ENCODE measurements at places on chromosomes 3 and 15.

DNA sequence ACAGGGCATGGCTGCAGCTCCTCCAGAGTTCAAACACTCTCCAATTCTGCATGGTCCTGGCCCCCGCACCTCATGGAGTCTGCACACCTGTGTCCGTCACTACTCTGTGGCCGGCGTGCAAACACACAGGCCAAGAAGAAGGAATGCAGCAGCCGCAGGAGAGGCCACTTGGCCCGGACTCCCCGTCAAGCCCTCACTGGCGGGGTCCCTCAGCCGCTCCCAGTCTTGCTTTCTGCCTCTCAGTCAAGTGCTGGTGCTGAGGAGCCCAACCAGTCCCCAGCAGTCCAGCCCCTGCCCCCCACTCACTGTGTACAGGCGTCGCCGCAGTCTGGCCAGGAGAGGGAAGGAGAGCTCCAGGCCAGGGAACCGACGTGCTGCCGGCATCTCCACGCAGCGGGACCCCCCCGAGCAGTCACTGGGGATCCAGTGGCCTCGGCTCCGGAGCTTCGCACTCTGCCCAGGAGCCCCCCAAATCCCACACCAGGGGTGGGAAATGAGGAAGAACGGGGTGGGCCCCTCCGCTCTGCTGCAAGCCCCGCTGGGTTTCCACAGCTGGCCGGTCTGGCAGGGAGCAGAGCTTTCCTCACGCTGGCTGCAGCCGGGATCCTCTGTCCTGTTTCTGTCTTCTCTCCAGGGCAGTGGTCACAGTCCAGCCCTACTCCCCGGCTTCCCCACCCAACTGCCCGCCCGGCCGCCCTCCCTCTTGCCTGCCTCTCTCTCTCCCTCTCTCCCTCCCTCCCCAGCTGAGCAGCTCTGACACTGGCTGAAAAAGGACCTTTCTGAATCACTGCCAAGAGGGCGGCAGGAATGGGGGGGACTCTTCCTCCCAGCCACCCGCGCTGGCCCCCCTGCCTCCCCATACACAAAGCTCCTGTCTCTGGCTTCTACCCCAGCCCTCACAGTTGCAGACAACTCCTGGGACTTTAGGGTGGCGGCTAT lies 16.0 kb downstream of the TNK2 start:
- DNase-seq = peak; percentile 38

GRCh38 chr3:6351752-6352151 lies 509.2 kb upstream of the GRM7 start:
- no peak for DNase-seq

DNA sequence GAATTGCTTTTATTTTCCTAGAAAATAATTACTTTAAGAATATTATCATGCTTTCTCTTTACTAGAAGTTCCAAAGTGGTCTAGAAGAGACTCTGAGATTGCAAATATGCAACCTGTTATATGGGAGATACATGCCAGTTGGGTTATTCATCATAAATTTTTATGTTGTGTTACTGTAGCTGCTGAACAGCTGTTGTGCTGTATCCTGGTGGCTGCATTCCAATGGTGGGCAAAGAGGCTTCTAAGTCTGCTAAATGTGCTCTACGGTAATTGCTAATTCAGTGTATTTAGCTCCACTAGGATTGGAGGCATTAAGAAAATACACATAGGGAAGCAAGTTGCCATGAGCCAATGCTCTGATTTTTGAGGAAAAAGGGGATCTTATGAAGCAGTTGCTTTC lies 409.0 kb downstream of the TUSC7 start:
- no peak for DNase-seq

DNA sequence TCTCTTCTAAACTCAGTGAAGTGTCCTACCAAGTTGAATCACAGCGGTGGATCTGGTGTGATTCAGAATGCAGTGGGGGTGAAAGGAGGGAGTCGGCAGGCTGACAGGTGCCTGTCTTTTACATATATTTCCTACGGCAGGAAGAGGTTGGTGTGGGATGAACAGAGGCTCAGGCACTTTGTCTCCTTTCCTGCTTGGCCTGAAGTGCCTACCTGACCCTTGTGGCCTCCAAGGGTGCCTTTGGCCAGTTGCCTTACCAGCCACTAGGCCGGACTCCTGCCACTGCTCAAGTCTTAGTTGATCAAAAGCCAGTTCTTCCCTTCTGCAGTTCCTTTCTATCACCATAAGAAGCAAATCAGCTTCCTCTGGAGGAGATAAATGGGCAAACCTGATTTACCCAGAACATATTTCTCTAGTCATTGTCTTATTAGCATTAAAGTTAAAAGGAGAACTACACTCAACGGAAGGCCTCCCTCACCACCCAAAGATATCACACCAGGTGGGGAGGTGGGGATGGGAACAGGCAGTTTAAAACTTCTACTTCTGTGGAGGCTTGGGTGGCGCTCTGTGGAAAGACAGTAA lies 52.1 kb downstream of the CRTC3 start:
- DNase-seq = peak; percentile 3

DNA sequence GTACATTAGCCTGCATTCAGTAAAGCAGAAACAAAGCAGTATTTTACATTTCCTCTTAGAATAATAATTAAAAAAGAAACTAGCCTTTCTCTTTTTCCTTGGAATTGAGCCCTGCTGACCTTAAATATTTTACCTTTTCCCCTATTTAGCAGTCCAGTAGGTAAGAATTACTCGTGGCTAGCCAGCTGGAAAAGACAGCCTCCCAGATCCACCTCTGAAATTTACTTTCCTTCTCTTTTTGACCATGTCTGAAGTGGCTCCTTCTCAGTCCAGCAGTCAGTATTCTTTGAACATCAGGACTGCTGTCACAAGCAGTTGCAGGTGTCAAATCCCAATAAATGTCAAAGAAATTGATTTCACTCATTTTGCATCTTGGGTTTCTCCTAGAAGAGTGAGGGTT lies 311.5 kb upstream of the DCBLD2 start:
- DNase-seq = no peak

GRCh38 chr3:20047341-20047779 lies 7.1 kb downstream of the KAT2B start:
- no peak for DNase-seq

DNA sequence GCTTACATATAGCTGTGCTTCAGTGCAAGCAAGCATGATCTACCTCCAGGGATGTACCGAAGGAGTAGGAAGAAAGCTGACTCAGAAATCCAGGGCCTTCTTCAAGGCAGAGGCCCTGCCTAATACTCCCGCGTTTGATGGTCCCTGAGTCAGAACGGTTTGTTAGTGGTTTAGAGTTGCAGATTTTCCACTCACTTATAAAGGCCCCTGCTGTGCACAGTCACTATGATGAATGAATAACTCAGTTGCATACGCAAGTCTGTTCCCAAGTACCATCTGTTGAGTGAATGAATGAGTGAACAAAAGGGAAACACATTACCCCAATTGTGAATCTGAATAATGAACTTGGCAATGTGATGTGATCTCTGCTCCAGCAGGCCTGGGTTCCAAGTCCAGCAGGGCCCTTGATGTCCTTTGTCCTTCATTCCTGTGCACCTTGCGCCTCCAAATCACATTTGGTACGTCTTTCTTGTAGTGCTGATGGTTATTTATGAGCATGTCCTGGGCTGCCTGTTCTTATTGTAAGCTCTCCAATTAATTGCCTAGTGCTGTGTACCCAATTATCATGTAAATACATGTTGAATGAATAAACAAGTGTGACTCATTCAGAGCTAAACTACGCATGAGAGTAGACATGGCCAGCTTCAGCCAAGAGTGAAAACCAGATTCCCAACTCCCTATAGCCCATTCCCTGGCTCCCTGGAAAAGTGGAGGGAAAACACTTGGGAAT lies 85.3 kb upstream of the LIMD1 start:
- peak; percentile 75 for DNase-seq

DNA sequence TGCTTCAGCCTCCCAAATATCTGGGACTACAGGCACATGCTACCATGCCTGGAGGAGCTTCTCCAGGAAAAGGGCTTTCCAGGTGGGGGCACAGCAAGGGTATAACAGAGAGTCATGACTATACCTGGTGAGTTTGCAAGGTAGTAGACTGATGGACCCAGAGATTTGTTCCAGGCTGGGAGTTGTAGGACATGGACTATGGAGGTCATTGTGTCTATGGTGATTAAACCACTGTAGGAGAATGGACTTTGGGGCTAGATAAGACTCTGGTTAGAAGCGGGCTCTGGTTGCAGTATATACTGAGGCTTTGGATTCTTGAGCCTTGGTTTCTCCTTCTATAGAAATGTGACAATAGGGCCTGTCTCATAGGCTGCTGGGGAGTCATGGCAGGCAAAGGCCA lies 104.7 kb downstream of the EPHB1 start:
- DNase-seq = no peak

DNA sequence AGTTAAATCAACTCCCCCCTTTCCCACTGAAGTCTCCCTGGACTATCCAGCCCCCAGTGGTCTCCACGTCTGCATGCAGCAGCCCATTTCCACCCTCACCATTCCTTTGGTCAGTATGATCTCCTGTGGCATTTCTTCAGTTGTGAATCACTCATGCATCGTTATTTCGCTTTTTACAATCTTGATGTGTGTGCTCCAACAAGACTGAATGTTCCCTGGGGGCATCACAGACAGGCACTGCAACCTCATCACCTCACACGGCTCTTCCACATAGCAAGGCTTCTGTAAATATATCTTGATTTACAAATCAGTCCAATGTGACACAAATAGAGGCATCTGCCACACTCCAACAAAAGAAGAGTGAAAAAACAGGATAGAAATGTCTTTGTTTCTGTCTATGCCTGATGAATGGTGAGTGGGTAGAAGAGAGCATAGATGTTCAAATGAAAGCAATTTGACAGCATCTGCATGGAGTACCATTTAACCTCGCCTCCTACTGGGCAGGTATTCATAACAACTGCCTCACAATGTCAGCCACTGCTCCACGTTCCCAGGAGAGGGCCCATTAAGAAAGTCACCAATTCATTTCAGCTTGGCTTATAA lies 5.2 kb downstream of the HEG1 start:
- no peak for DNase-seq

GRCh38 chr3:58441514-58442450 lies 8.2 kb upstream of the PDHB start:
- no peak for DNase-seq

GRCh38 chr15:28942046-28942445 lies 56.3 kb downstream of the APBA2 start:
- DNase-seq = no peak

DNA sequence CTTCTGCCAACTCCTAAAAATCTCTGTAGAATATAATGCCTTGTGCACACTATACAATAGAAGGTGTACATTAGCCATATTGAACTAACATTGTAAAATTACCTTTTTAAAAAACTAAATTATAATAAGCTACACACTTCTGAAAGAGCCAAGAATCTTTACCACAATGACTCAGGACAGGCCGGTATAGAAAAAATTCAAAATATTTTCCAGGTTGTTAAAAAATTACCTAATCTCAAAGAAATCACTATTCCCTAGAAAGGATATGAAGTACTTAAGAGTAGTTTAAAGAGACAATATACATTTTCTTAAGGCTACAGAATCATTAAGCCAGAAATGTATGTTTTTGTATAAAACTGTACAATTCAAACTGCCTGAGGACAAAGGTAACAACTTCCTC lies 48.5 kb downstream of the TJP1 start:
- DNase-seq = no peak

DNA sequence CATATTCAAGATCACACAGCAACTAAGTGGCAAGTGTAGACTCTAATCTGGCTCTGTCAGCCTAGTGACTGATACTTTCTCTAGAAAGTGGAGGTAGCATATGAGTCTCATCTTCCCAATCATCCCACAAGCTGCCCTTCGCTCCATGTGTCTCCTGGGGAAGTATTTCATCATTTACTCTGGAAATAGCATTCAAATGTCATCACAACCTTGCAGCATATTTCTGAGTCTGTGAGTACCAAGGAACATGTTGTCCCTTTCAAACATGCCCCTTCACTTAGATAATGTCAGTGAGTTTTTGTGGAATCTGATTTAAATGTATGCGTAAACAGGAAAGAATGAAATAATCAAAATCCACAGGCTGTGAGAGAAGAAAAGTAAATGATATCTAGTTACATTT lies 322.9 kb downstream of the SLC9A9 start:
- DNase-seq = no peak

DNA sequence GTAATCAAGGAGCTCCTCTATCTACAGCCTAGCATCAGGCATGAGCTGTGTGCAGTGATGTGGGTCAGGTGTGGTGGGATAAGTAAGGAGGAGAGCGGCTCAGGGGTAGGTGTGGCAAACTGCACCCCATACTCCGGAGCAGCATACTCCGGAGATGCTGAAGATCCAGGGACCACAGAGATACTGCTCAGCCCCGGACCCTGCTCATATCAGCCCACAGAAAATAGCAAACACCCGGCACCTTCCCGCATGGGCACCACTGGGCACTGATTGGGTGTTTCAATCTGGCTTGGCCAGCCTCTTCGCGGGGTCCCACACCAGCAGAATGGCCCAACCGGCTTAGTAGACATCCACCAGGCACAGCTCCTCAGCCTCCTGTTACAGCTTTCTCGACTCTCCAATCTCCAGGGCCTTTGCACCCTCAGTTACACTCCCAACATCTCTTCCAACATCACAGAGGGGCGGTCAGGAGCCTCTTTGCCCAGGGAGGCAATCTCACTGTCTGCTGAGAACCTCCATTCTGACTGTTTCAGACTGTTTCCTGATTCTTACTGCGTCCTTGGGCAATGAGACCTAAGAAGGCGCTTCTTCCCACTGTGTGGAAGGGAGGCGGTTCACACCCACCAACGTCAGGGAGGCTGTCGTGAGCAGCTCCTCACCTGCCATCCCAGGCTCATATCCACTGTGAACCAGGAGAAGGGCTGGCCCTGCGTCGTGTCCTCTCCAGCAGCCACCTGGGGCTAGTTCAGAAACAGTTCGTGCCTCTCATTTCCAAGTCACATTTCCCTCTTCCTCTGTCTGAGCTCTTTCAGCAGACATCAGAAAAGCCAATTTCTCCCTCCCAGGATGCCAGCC lies 59.8 kb downstream of the CAPN7 start:
- no peak for DNase-seq

DNA sequence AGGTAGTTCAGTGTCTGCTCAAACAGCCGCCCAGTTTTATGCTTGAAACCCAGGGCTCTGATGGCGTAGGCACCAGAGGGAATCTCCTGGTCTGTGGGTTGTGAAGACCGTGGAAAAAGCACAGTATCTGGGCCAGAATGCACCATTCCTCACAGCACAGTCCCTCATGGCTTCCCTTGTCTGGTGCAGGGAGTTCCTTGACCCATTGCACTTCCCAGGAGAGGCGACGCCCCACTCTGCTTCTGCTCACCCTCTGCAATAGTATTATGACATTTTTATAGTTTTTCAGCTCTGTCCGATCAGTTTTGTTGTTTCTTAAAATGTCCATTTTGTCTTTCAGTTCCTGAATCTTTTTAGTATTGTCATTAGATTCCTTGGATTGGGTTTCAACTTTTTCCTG lies 343.5 kb downstream of the EDEM1 start:
- no peak for DNase-seq
